Stimulated activated CD4-positive, alpha-beta T cell treated with anti-CD3 and anti-CD28 coated beads, Interleukin-1b, Interleukin-23, amount 100 ng/mL, for 1 hour (primary cell): ENCODE measurements at places on chromosomes 13 and 19.

DNA sequence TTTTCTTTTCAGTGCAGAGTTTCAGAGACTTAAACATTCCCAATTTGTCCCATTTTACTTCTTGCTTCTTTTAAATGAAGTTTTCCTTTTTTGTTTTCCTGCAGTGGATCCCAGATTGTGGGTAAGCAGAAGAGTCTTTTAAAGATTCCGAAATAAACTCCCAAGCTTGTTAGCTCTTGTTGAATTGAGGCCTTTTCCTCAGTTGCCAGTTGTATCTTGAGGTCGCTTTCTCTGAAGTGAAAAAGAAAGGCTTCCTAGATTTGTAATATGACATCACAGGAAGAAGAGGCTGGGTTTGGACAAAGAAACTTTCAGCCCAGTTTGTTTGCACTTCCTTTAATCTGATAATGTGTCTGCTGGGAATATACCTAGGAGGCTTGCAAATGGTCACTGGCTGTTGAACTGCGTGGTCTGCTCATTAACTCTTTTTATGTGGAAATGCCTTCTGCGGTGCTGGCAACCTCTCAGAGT, at the start of gene LPAR6:
Gene LPAR6 (minus strand): TSS at position 233 of the 471 bp plus-strand sequence. CDS start 690 bp downstream, outside the sequence.
- no peak for DNase-seq

GRCh38 chr13:94296471-94296870, 183.0 kb downstream of the DCT start:
- DNase-seq: no peak

GRCh38 chr13:63408331-63409189, 1992.9 kb upstream of the PCDH20 start:
- no peak for DNase-seq

DNA sequence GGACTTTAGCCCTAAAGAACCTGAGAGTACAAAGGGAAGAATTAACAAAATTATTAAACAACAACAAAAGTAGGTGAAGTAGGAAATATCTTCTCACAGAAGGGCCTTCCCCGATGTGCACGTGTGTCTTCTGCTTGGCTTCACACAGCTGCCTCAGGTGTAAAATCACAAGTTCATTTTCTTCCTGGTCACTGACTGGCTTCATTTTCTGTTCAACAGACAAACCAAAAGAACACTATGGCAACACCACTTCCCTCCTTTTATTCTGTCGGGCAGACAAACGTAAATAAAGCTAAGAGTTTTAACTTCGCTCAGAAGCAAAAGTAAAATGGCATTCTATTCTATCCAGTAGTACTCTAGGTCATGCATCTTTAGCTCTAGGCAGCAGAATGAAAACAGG, 140.9 kb downstream of the TBC1D4 start:
- no peak for DNase-seq

DNA sequence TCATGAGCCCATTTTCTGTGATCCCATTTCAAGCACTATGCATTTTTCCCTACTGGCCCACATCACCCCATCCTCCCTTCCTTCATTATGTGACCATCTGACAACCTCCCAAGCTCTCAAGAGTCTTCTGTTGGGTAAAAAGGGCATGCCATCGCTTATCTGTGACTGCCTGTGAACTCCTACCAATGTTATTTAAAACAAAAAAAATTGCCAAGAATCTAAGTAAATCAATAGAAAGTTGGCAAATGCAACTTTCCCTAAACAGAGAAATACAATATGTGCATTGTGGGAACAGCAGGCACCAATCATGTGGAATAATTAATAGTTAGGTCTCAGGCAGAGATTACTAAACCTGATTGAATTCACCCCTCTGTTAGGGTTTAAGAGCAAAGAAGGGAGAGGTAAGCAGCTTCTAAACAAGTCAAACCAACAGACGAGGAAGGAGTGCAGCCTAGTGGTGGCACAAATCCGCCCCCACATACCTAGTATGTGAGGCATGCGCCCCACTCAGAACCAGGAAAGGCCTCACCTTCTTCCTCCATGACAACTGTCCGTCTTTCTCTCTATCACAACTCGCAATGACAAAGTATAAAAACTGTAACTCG, 29.8 kb downstream of the DZIP1 start:
- DNase-seq: no peak

GRCh38 chr13:24263632-24264031, 45.7 kb upstream of the C1QTNF9 start:
- DNase-seq: no peak

DNA sequence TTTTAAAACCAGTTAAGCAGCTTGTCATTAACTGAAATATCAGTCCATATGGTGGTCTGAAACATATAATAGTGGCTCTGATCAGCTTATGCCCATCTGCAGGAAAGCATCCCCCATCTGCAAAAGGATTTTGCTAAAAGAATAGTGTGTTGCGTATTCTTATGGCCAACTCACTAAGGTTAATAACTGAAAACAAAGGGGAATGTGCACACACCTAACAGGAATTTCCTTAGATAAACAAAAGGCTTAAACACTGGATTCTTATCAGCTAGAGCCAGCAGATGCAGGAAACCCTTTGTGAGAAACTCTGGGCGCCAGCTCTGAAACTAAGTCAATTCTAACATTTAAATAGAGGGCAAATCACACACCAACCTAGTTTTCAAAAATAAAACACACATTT, 22.1 kb downstream of the VPS36 start:
- no peak for DNase-seq

DNA sequence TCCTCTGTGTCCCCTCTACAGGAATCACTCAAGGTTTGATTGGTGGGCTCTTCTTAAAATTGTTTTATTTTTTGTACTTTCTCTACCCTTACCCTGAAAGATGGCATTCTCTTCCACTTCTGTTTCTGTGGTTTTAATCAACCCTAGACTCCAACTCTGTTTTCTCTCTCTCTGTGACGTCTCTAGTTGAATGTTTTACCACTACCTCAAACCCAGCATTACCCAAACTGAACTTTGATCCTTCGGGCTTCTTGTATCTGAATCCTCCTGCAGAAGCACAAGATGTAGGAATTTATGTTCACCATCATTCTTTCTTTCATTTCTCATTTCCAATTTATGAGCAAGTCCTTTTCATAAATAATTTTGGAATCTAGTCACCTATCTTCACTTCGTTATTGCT, 39.9 kb downstream of the PCCA start:
- DNase-seq: no peak

DNA sequence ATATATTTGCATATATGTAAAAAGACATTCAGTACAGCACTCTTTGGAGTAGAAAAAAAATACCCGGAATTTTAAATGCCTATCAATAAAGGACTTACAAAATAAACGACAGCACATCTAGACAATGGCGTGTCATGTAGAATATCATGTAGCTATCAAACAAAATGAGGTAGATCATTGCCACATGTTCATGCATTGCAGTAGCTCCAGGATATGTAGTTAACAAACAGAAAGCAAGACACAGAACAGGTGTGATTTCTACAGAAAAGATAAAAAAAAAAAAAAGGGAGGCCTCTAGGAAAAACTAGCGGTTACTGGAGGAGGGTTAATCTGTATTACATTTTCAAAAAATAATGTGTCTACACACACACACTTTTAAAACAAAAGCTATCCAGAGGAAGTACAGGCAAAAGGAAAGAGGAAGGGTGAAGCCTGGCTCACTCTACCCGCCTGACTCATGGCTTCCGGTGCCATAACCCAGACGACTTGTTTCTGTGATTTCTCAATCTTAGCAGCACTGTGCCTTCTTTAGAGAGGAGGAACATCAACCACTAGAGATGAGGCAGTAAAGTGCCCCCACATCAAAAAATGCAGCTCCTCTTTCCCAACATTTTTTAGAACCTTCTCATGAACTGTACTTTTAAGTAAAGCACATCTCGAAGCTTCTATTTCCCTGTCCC, 6.9 kb downstream of the KCTD12 start:
- DNase-seq: peak; percentile 10

GRCh38 chr19:44607049-44607448, 6.3 kb upstream of the IGSF23 start:
- DNase-seq: no peak

DNA sequence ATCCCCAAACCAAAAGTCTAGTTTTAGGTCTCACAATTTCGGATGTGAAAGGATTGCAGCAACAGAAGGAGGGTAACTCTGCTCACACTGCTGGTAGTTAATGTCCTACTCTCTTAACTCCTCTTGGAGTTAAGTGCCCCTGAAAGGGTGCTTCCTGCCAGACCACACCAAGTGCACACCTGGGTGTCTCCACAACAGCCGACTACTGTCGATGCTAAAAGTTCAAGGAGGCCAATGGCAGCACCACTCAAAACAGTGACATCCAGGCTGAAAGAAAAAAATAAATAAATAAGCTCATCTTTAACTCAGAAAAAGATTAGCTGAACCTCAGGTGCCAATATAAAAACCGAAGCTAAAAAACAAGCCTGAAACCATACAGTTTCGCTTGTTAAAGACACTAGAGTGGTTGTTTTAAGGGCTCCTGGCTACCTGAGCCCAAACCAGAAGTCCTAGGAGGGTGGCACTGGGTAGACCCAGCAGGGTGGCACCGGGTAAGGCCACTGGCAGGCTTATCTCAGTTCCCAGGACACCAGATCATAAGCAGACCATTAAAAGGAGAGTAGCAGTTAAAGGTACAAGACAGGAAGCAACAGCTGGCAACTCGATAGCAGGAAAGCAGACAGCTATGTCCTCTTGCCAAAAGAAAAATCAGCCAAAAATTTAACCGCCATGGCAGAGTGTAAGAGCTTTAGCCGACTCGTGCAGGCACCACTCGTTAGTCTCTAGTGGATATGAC, 39.3 kb downstream of the BRD4 start:
- DNase-seq: no peak

DNA sequence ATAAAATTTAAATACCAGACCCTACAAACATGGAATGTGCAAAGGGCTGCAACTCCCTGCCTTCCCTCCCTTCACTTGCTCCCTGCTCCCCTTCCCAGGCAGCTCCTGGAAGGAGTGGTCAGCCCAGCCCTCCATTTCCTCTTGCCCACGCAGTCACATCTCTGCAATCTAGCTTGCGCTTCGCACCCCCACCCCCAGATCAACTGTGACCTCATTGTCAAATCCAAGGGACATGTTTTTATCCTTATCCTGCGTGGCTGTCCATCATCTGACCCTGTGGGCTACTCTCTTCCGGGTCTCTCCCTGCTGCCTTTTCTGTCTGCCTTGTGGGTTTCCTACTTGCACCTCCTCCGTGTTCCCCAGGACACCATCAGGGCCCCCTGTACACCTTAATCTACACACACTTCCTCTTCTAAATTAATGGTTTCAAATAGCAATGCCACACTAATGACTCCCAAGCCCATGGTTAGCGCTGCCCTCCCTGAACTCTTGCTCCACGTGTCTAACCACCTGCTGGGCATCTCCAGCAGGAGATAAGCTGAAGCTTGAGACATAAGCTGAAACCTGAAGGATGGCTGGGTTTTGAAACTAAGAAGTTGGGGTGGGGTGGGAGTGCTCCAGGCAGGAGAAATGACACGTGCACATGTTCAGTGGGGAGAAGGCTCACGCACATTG, 118.3 kb downstream of the USP12 start:
- DNase-seq: no peak

GRCh38 chr13:41458187-41458760, 924 bp downstream of the RGCC start:
- DNase-seq: peak; percentile 32

GRCh38 chr13:28704919-28705318, 13.9 kb downstream of the SLC46A3 start:
- no peak for DNase-seq

DNA sequence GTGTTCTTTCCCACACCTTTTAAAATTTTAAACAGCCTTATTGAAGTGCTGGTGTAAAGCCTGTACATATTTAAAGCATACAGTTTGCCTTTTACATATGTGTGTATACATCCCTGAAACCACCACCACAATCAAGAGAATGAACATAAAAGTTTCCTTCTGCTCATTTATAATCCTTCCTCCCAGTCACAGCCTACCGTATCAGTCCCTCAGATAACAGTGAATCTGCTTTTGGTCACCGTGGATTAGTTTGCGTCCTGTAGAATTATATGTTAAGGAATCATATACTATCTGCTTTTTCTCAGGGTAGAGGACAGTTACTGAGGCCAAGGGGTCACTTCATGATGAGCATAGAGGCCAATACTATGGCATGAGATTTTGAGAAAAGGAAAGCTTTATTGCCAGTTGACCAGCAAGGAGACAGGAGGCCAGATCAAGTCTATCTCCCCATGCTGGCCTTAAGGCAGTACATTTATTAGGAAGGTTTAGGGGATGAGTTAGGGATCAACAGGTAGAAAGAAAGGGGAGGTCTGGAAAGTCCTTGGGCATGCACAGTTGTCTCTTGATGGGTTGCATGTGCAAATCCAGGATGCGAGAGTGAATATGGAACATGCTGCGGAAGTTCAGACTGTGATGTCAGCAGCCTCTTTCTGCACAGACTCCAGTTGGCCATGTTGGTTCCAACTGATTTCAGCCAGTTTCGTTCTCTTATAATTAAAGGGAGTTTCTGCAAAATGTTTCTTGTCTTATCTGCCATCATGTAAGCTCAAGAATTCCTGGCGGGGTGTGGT, 36.3 kb upstream of the LSM14A start:
- no peak for DNase-seq

DNA sequence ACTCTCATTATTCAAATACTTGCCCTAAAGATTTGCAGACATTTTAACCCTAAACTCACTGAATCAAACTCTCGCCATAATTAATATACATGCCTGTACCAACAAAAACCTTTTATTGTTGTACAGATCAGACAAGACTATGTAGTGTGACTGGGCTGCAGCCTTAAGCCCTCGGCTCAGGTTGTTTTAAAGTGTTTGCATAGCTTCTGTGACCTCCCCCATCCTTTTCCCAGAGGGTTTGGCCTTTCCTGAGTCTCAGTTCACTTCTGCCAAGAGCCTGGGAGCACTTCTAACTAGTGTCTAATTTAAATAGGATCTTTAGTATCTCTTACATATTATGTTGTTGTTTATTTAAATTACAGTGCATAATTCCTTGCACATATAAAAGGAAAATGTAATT, 158.2 kb downstream of the HS6ST3 start:
- DNase-seq: no peak

DNA sequence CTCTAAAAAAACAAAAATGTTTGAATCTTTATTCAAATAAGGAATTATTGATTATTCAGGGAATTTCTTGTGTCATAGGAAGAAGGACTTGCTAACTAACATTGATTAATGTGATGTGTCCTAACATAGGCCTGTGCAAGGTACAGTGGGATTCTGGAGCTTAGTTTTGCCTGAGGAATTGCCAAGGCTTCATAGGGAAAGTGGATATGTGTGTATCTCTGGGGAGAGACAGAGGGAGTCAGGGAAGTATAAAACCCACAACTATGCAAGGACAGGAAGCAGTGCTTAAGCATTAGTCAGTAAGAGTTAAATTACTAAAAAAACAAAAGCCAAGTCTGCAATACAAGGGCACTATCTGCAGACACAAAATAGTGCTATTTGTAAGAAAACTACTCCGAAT, 59.6 kb downstream of the WDFY2 start:
- DNase-seq: no peak

GRCh38 chr13:44275381-44275780, 98.2 kb upstream of the SERP2 start:
- DNase-seq: no peak

- DNase-seq: no peak
Observed at GRCh38 chr13:79989217-79989661, 351.7 kb downstream of the SPRY2 start.
